ENCODE measurements at places on chromosomes 2 and 18. TPM values are rescaled to one million over a fixed set of nuclear protein-coding genes. Genes with fewer than 3 reads are reported as not detected.

CD207 gene
- total RNA-seq: not detected

STPG4 gene
- not detected for total RNA-seq

TRIM43 gene
- total RNA-seq: not detected

MSTN gene
- 1.2 TPM for total RNA-seq

NLRC4 gene
- total RNA-seq: not detected

UGT1A10 gene
- total RNA-seq: not detected

REG1B gene
- total RNA-seq: not detected

SH3YL1 gene
- total RNA-seq: 12.9 TPM

ITPRIPL1 gene
- total RNA-seq: 1.3 TPM

PUS10 gene
- 5.7 TPM for total RNA-seq

RAB31 gene
- 36.8 TPM for total RNA-seq

XIRP2 gene
- total RNA-seq: 0.02 TPM

IL36RN gene
- total RNA-seq: not detected

IL36B gene
- total RNA-seq: not detected

ITGB6 gene
- total RNA-seq: 1.6 TPM

RFX8 gene
- total RNA-seq: not detected

FOXI3 gene
- total RNA-seq: not detected

MERTK gene
- total RNA-seq: not detected

ZBTB7C gene
- not detected for total RNA-seq

UGT1A4 gene
- total RNA-seq: not detected

RGPD4 gene
- total RNA-seq: not detected

SP140 gene
- 2.0 TPM for total RNA-seq

EVA1A gene
- 122 TPM for total RNA-seq

FAM117B gene
- 4.7 TPM for total RNA-seq

SLC4A1AP gene
- 19.8 TPM for total RNA-seq

TYW5 gene
- total RNA-seq: 6.4 TPM

TGFA gene
- total RNA-seq: 8.1 TPM

CNTNAP5 gene
- total RNA-seq: not detected

HOXD1 gene
- total RNA-seq: not detected

MPPE1 gene
- 35.9 TPM for total RNA-seq
